D341Med (cell line): ENCODE measurements at places on chromosomes 7 and 10.

GRCh38 chr10:98403812-98404504 is 11.0 kb downstream of the PYROXD2 start:
- no peak for DNase-seq

DNA sequence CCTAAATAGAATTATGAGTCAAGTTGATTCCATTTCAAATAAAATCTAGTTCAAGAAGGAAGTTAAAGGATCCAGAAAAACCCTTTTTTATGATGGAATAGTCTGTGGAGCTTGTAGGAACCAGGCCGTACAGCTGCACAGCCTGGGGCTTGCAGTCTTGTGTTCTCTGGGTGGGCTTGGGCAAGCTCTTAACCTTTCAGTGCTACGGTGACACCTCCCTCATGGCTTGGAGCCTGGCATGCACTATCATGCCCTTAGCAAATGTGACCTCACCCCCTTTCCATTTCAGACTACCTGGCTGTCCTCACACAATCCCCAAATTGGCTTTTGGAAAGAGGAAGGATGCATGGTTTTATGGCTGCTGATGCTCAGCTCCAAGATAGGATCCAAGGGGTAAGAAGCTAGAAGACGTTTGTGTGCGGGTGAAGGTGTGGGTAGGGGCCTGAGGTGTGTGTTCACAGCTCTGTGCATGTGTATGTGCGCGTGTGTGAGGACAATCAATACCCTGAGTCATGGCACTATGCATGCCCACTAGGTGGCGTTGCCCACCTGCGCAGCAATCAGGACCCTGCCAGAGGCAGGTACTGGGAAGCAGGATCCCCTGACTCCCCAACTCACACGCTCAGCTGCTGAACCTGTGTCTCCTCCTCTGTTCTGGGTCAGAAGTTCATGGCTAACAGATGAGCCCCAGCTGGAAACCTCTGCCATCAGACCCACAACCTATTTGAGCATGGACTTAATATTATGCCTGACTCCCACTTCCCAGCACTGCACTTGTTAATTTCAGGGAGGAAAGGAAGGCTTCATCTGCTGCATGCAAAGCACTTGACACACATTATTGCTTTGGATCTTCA is 113.4 kb downstream of the PTPN20 start:
- peak; percentile 88 for DNase-seq

- DNase-seq: no peak
Measured at GRCh38 chr7:99095698-99096097, 48.2 kb downstream of the SMURF1 start.

DNA sequence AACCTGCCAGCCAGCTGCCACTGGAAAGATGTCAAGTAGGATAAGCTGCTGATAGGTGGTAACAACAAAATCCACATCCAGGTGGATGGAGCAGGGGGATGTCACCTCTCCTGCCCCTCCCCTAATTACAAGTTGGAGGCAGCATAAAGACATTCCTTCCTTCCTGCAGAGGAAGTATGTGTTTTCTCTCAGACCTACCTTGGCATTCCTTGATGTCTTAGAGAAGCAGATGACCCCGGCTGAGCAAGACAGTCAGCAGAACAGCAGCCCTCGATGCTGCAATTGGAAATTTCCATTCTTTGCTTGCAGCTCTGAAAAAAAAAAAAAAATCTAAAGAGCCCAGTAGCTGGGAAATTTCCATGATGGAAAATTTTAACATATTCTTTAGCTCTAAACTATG is 137.5 kb upstream of the MKLN1 start:
- DNase-seq: no peak

DNA sequence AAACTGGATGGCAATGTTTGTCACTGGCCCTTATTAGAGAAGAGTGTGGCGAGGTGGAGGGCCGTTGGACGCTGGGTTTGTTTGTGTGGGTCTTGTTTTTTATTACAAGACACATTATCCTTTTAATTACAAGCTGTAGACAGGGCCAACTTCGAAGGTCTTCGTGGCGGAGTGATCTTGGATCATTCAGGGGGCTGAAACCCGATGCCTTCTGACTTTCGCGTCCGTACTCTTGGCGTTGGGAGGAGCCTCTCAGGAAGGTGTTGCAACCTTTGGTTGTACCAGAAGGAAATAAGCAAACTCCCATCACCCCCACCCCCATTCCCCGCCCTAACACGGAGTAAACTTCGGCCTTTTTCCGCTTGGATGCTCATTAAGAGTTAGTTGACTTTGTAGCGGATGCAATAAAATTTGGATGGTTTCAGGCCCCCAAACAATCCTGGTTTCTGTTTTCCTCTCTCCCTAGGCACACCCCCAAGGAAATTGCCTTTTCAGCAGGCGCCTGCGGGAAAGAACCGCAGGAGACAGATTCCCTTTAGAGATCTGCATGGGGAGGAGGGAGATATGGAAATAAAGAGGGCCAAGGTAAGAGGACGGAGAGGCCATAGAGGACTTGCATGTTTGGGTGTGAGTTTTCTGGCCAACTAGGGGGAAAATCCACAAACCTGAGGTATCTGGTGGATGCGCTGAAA is 294.5 kb upstream of the NFE2L3 start:
- no peak for DNase-seq

DNA sequence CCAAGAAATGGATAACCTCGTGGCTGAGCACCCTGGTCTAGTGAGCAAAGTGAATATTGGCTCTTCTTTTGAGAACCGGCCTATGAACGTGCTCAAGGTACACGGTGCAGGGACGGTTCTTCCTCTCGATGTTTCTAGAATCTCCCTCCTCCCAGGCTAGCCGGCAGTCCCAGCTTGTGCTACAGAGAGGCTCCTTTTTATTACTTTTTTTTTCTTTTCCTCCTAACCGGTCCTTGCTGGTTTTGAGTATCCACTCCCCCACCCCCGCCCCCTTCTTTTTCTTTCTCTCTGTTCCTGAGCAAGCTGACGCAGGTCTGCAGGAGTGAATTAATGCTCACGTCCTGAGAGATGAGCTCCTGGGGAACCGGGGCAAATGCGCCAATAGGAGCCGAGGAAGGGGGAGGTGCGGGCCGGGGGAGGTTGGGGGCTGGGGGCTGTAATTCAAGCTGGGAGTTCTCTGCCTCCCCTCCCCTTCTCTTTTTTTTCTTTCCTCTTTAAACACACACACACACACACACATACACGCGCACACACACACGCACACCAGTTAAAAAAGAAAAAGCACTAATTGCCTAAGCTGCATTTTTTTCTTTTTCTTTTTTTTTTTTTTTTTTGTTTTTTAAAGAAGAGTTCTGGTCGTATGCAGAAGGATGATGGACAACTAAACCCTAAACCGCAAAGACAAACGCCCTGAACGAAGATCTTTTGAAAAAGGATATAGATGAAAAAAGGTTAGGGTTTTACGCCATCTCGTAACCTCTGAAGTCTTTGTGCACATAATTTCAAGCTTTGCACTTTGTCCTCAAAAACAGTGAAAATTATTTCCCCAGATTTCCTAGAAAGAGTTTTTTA is 6.6 kb downstream of the CPA2 start:
- DNase-seq: no peak

DNA sequence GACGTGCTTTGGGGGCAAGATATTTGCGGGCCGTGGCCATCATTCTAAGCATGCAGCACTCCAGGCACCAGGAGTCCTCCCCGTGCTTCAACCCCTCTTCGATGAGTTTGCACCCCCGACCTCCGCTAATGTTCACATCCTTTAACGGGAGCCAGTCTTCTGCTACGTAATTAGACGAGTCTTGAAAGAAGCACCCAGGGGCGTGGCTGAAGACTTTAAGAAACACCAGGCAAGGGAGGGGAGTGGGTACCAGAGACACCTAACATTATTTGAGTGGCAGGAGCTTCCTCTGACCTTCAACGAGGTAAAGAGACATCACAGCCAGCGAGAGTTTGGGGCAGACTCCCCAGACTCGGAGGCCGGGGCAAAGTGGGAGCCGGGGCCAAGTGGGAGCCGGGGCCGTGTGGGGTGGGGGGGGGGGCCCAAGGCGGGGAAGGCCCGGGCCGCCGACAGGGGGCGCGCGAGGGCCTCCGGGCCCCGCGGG is 31.1 kb upstream of the TOMM7 start:
- peak; percentile 96 for DNase-seq
